Suppressor macrophage treated with lipopolysaccharide for 1 hour (primary cell): ENCODE measurements at places on chromosomes 4 and X.

DNA sequence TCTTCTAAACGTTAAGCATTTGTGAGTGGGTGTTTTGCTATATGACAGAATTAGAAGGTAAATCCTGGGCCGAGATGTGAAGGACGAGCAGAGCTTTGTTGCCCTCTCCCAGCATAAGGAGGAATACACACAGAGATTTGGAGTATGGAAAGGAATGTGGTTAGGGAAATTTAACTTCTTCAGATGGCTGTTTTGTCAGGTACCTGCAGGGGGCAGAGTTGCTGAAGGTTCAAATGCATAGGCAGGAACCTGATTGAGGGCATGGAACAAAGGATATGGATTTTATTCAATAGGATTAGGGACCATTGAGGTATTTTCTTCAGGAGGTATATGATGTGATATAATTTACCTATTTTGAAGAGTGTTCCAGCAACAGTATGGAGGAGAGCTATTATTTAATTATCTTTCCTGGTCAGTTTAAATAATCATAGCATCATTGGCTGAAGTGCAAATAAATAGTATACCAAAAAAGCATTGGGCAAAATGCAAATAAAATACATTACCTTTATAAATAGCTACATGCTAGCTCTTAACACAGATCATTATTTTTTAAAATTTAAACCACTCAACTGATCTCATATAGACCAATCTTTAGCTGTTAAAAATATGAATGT is 143.6 kb downstream of the SLIT2 start:
- peak; percentile 38 for DNase-seq

GRCh38 chr4:183746305-183747229 is 87.5 kb downstream of the TRAPPC11 start:
- DNase-seq: no peak

- peak; percentile 33 for DNase-seq
Observed at GRCh38 chrX:17377091-17377717, 2.2 kb downstream of the NHS start.

DNA sequence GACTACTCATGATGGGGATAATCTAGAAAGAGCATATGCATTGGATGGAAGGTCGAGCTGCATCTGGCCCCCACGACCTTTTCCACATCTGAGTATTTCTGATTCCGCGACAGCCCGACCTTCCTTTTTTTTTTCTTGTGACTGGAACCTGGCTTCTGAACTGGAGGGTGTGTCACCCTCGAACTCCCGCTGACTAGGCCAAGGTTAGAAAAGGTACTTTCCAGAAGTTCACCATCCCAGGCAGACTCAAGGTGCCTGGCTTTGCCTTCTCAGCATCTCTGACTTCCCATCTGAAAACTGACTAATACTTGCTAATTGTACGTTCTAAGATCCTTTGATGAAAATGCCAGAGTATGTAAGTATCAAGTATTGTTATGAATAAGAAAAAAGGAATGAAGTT is 49.3 kb upstream of the CD40LG start:
- DNase-seq: no peak

- no peak for DNase-seq
Observed at GRCh38 chr4:127240764-127241105, 392.0 kb upstream of the INTU start.

DNA sequence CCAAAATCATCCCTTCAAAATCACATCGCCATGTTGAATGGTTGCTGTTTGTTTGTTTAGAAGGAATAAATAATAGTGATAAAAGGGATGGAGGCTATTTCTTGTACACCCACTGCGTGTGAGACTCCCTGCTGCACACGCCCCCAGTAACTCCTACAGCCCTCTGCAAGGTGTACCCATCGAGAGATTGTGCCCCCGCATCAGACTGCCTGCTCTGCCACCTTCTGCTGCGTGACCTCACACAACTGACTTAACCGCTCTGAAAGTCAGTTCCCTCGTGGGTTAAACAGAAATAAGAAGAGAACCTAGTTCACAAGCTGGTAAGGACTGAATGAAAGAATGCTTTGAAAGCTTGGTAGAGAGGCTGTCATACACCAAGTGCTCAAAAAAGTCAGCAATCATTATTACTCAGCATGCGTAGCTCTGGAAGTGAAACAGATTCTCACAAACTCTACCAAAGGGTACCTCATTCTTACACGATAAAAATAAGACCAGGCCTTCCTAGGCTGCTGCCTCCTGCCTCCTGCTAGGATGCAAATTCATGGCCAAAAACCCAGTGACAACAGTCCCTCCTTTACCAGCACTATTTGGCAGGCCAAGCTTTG is 147.1 kb downstream of the CPEB2 start:
- DNase-seq: no peak
